ENCODE measurements at places on chromosomes 2 and 18. TPM values are rescaled to one million over a fixed set of nuclear protein-coding genes. Genes with fewer than 3 reads are reported as not detected.

- DNase-seq: no peak
These were observed 263.1 kb downstream of the LOXHD1 start for GRCh38 chr18:46393961-46394360.

DNA sequence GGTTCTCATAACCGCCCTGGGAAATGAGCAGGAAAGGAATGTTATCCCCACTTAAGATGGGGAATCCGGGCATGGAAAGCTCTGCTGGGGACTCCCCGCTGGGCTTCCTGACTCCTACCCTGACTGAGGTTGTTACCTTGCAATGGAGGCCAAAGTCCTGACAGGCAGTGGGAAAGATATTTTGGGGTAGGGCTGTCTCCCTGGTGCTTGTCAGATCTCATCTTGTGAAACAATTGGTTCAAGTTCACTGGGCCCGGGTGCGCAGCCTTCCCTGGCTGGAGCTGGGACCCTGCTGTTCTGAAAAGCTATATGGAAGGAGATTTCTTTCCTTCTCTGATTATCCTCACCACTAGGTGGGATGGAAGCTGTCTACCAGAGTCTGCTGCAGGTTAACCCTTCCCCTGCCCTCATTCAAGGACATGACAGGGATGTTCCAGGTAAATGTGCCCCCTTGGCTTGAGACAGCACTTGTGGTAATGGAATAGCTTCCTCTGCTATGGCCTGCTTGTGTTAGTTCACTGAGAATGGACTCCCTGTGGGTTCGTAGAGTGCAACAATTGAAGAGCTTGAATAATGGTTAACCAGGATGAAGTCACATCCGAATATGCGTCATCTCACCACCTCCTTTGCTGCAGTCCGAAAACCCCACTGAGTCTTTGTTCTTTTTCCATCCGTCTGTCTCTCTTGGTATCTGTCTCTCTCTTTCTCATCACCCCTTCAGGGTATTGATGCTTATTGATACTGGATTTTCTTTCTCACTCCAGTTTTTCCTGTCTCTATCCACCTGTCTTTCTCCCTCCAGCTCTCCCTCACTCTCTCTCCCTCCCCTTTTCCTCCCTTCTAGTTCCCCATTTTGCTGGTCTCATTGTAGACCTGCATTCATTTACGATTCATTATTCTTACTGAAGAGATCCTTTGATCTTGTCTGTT, 67.8 kb upstream of the EPAS1 start:
- DNase-seq: peak; percentile 65

HJURP gene
- 49.4 TPM for polyA plus RNA-seq

- DNase-seq: no peak
These were observed 40.8 kb downstream of the CXCR4 start for GRCh38 chr2:136077107-136077506.

GPR75 gene
- polyA plus RNA-seq: 0.47 TPM

- no peak for DNase-seq
These were observed 435.4 kb downstream of the SETBP1 start for GRCh38 chr18:45116116-45116515.

- DNase-seq: no peak
These were observed 106.9 kb downstream of the HDAC4 start for GRCh38 chr2:239293775-239294430.

GRCh38 chr2:221614274-221614673, 42.2 kb upstream of the EPHA4 start:
- DNase-seq: no peak

GRCh38 chr18:26656944-26657536, 108.7 kb upstream of the KCTD1 start:
- DNase-seq: peak; percentile 79

DNA sequence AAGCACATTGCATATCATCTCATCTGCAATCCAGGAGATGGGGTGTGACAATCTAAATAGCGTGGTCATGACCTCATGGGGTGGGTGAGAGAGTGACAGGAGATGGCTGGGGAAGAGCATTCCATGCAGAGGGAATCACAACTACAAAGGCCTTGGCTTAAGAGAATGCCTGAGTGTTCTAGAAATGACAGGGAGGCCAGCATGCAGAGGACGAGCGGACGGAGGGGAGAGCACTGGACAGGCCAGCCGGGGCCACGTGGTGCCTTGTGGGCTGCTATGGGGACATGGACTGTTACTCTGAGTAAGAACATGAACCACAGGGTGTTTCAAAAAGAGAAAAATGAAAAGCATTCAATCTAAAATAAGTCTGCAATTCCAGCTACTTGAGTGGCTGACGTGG, 117.9 kb upstream of the ODC1 start:
- DNase-seq: no peak

GPR55 gene
- polyA plus RNA-seq: not detected

GRCh38 chr2:226631671-226632070, 167.9 kb downstream of the IRS1 start:
- DNase-seq: no peak

- DNase-seq: no peak
These were observed 195.9 kb downstream of the SH3RF3 start for GRCh38 chr2:109324861-109325260.

GRCh38 chr18:24315170-24315569, 82.5 kb downstream of the OSBPL1A start:
- no peak for DNase-seq

CYP26B1 gene
- polyA plus RNA-seq: 0.07 TPM

GRCh38 chr2:14354231-14354630, 278.3 kb upstream of the LRATD1 start:
- DNase-seq: peak; percentile 8
